ENCODE measurements at places on chromosomes 7 and 10. TPM values are rescaled to one million over a fixed set of nuclear protein-coding genes. Genes with fewer than 3 reads are reported as not detected.

Gene SLC18A2
- 2.8 TPM for total RNA-seq

Gene SFMBT2
- total RNA-seq = 10.2 TPM

DNA sequence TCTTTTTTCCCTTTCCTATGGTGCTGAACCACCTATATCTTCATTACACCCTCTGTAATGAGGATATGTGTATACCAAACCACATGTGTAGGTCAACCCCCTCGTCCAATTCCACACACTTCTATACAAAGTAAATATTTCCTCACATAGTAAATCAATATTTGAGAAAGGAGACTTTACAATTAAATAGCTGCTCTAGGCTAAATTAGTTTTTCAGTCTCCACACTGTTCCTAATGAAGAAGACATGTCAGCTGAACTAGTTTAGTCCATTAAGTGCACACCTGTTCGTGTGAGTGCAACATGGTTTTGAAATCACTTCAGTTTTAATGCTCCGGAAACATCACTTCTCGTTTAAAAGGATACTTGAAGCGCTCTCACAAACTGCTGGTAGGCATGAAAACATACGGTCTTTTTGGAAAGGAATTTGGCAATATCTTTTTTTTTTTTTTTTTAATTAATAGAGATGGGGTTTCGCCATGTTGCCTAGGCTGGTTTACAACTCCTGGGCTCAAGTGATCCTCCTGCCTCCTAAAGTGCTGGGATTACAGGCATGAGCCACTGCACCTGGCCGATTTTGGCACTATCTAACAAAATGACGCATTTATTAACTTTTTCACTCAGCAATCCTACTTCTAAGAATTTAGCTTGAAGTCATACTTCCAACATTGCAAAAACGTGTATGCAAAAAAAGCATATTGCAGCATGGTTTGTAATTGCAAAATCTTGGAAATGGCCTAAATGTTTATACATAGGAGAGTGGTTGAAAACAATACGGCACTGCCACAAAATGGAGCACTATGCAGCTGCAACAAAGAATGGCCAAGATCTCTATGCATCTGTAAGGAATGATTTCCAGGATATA, 2.1 kb upstream of the XRCC2 start:
- no peaks in the 10 kb centered on the region for H3K27me3 ChIP-seq
- no peak for DNase-seq
- H3K4me3 ChIP-seq = no peak overlapping the region
- H3K4me1 ChIP-seq = peaks cover 14% of the 10 kb centered on the region

GRCh38 chr10:28008054-28008453, 9.2 kb upstream of the ODAD2 start:
- H3K27me3 ChIP-seq = no peaks in the 10 kb centered on the region
- no peak overlapping the region for H3K4me3 ChIP-seq
- no peak overlapping the region for H3K27ac ChIP-seq

GRCh38 chr7:19713676-19714075, 4.8 kb upstream of the POLR1F start:
- DNase-seq = no peak
- no peaks in the 10 kb centered on the region for H3K27me3 ChIP-seq
- no peak overlapping the region for H3K27ac ChIP-seq
- no peaks in the 10 kb centered on the region for H3K36me3 ChIP-seq
- H3K4me3 ChIP-seq = no peak overlapping the region

DNA sequence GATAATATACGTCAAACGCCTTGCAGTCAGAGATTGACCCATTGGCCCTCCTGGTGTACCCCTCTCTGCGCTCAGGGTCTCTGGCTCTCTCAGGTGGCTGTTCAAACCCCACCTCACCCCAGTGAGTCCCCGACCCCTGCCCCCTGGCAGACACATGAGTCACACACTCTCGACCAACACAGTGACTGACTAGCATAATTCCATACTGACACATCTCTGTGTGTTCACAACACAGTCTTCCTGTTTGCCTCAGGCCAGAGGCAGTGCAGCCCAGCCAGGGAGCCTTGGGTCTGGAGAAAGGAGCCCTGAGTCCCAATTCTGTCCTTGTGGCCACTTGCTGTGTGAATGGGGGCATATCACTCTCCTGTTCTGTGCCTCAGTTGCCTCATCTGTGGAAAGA, 40.1 kb downstream of the PALD1 start:
- no peak overlapping the region for H3K4me3 ChIP-seq
- H3K27me3 ChIP-seq = no peaks in the 10 kb centered on the region
- H3K4me1 ChIP-seq = peaks cover 27% of the 10 kb centered on the region
- DNase-seq = no peak
- no peak overlapping the region for H3K27ac ChIP-seq
- H3K36me3 ChIP-seq = no peaks in the 10 kb centered on the region
